ENCODE measurements at places on chromosomes 4 and X. TPM values are rescaled to one million over a fixed set of nuclear protein-coding genes. Genes with fewer than 3 reads are reported as not detected.

LIMCH1 gene
- total RNA-seq: 25.4 TPM

PPM1K gene
- 5.2 TPM for total RNA-seq

FOXR2 gene
- not detected for total RNA-seq

GLUD2 gene
- total RNA-seq: 0.63 TPM

CC2D2A gene
- total RNA-seq: 3.4 TPM

RIBC1 gene
- total RNA-seq: 0.13 TPM

C4orf51 gene
- not detected for total RNA-seq

POLN gene
- total RNA-seq: 1.9 TPM

F8A2 gene
- total RNA-seq: not detected

DIAPH2 gene
- 17.8 TPM for total RNA-seq

YIPF6 gene
- 14.9 TPM for total RNA-seq

GPC4 gene
- total RNA-seq: 0.13 TPM

Data from dermis microvascular lymphatic vessel endothelial cell (primary cell).